Mammary epithelial cell (primary cell): ENCODE measurements at places on chromosomes 7 and 10. TPM values are rescaled to one million over a fixed set of nuclear protein-coding genes. Genes with fewer than 3 reads are reported as not detected.

DNA sequence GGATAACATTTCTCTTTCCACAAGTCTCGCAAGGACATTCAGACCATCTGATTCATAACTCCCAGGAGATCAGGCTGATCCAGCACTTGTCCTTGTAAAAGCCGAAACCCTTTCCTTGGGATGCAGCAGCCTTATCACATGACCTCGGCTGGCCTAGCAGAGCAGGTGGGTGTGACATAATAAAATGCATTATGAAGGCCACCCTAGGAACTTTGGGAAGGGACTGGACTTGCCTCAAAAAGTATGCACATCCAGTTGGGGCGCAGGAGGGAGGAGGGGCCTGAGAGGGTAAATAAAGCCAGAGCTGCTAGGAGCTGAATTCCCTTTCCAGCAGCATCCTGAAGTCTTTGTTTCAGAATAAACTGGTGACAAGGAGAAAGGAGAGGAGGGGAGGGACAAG is 260.8 kb downstream of the SNX13 start:
- no peak for DNase-seq

- no peak for DNase-seq
These were observed 34.8 kb downstream of the KLF6 start for GRCh38 chr10:3750006-3750816.

DNA sequence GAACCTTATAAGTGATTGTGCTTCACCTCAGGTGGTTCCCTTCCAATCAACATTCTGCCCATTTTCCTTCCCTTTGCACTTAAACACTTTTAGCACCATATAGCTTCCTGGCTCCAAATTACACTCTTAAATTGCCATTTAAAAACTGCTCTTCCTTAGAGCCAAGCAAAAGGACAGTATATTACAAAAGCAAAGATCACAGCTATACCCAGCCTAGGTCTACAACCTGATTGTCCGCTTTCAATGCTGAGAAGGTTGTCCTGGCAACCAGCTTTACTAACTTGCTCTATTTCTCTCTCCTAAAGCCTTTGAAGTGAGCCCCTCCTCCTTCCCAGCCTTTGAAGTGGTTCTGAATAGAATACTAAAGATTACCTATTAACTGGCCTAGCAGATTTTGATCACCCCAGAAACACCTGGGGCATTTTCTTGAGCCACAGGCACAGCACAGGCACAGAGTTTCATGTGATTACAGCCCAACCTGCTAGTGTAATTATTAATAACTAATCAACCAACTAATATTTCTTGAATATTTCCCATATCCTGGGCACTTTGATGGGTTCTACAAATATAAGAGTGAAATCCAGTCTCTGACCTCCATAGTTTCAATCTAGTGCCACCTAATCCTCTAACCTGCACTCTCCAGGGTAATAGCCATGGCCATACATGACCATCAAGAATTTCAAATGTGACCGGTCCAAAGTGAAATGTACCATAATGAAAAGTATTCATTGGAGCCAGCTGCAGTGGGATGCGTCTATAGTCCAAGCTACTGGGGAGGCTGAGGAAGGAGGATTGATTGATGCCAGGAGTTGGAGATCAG is 63.6 kb upstream of the TRIM24 start:
- DNase-seq, result no peak

- peak; percentile 5 for DNase-seq
These were observed 340.2 kb upstream of the CELF2 start for GRCh38 chr10:10677479-10677878.

CAV2 gene
- 385 TPM for total RNA-seq

CPSF4 gene
- total RNA-seq, result 107 TPM

MCM10 gene
- 1.5 TPM for total RNA-seq

GRCh38 chr10:8316284-8316683 is 261.8 kb downstream of the GATA3 start:
- DNase-seq, result no peak
